Fibroblast of villous mesenchyme (primary cell): ENCODE measurements at places on chromosomes 1 and 21. TPM values are rescaled to one million over a fixed set of nuclear protein-coding genes. Genes with fewer than 3 reads are reported as not detected.
A peak's percentile ranks its signal among the peaks of the same experiment; 100 is the strongest.

The C1orf216 gene
- total RNA-seq = 14.5 and 19.9 TPM in 2 replicates

The KIF14 gene
- total RNA-seq = 6.4 and 14.2 TPM in 2 replicates

The DEPDC1 gene
- 12.6 and 30.2 TPM in 2 replicates for total RNA-seq

The LCE1B gene
- not detected in 2 replicates for total RNA-seq

The MACF1 gene
- 409 and 554 TPM in 2 replicates for total RNA-seq

The CFHR1 gene
- total RNA-seq = 0.86 TPM in 1 of 2 replicates, not detected in the other

The PKN2 gene
- total RNA-seq = 41.2 and 56.1 TPM in 2 replicates

The SLC22A15 gene
- 7.8 and 9.3 TPM in 2 replicates for total RNA-seq

The KCNQ4 gene
- under 0.01 TPM in 2 replicates for total RNA-seq

The OR2T2 gene
- total RNA-seq = not detected in 2 replicates

The SPRR1A gene
- not detected in 2 replicates for total RNA-seq

DNA sequence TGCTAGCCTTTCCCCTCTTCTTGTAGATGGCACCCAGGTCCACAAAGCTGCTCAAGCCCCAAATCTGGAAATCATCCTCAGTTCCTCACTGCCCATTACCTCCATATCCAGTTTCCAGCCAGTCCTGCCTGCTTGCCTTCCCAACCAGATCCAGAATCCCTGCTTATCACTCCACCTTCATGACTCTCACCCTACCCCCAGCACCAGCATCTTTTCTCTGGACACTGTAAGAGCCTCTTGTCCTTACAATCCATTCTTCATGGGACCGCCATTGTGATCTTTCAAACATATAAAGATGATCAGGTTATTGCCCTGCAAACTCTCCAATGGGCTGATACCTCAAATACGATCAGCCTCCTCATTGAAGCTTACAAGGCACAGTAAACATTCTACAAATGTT lies 23.5 kb upstream of the NPL start:
- DNase-seq = no peak

DNA sequence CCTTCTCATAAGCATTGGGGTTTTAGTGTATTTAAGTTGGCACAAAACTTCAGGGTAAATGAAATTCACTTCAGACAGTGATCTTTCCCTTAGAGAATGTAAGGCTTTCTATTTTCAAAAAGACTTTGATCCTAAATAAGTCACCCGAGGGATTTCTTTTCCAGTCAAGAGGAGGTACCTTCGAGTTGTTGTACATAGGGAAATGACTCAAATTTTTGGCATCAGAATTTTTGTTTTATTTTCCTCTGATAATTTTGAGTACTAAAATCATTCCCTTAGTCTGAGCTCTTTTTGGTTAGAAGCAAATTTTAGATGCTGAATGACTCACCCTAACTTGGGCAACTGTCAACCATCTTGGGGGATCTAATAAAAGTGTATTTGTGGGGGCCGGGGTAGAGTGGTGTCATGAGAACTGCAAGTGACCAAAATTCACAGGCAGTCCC lies 193.9 kb downstream of the DHRS3 start:
- peak; percentile 56 for DNase-seq

GRCh38 chr1:72282271-72283021 lies at the start of gene NEGR1:
NEGR1 (minus strand) TSS chr1:72282539.
- peak; percentile 93 for DNase-seq

DNA sequence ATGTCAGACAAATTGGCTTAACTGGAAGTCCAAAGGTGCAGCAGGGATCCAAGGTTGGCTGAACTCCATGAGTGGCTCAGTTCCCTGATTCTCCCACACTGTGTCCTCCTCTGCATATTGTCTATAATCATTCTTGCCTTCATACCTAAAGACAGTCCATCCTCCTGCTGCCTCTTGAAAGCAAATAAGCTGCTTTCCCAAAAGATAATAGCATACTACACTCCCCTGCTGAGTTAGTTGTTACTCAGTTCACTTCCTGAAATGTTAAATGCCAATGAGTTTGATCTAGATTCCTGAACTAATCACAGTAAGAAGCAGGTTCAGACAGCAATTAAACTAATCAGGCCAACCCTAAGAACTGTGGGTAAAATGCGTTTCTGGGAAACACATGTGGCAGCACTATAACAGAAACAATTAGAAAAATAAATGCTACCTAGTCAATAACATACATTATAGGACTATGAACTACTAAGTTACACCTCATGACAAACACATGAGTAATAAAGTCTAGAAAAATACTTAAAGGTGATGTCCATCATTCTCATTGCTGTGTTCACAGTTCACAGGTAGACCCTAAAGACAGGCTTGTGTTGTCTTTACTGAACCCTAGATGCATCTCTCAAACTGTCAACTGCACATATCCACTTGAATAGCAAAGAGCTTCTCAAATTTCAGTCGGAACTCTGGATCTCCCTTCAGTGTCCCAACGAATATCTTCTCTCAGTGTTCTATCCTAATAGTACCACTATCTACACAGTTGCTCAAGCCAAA lies 50.8 kb upstream of the BOLA1 start:
- peak; percentile 20 for DNase-seq

- DNase-seq = peak; percentile 52
Observed at GRCh38 chr1:233240371-233240770, 55.2 kb downstream of the PCNX2 start.

DNA sequence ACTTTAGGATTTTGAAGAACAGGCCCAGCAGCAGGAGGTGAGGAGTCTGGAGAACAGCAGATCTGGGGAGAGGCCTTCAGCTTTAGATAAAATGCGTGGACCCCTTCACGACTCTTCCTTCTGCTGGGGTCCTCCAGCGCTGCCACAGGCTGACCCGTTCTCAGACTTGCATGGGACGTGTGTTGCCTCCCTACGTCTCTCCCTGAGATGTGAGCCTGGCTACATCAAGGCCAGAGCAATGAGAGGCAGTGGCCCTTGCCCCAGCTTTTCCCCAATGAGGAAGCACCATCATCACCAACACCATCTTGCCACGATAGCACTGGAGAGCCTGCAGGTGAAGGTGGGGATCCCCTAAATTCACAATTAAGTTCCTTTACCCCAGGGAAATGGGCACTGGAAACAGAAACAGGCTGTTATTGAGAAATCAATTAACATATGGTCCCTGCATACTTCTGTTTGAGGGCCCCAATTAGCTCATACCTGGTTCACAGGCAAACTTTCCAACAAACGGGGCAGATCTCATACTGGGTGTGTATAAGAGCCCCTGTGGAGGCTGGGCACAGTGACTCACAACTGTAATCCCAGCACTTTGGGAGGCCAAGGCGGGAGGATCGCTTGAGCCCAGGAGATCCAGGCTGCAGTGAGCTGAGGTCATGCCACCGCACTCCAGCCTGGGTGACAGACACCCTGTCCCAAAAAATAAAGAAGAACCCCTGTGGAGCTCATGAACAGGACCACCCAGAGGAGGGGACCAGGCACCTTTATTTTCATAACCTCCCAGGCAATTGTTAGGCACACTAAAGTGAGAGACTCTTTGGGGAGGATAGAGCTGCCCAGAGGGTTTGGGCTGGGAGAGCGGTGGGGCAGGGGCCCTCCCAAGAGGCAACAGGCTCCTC lies 12.1 kb upstream of the ADAMTSL4 start:
- DNase-seq = no peak

DNA sequence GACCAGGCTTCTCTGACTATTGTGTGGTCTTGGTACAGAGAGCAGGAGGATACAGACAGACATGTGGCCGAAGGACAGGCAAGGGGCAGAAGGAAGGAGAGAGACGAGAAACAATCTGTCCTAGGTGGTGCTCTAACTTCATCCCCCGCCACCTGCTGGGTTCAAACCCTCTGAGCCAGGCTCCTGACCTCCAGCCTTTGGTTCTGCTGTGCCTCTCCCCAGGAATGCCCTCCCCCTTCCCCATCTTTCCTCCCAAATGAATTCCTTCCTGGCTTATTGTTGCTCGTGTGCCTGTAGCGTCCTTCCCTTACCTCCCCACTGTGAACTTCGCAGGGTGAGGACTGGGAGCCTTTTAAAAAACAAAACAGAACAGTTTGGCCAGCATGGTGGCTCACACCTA lies 5.4 kb downstream of the TCEA3 start:
- no peak for DNase-seq

DNA sequence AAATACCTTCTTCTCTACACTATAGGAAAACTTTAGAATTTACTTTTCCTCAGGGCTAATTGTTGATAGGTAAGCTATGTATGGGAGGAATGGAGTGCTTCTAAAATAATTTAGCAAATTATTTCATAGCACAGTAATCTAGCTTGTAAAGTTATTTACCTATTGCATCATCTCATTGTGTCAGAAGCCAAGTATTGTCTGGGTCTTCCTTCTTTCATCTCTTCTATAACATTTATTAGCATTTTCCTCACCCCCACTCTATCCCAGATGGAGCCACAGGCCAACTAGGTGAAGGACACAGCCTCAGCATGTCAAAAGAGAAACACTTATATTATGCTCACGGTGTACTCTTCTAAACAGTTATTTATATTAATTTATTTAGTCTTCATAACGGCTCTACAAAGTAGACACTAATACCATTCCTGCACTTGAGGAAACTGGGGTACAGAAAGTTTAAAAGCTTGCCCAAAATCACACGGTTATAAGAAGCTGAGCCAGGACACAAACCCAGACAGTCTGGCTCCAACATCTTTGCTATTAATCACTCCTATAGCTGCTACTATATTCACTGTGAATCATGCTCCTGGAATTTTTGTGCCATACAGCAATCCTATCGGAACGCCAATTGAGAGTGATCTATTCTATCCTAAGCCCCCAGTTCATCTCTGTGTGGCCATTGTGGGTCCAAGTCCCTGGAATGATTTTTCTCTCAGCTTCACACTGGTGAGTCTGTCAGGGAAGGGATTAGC lies 43.1 kb downstream of the OR10J5 start:
- DNase-seq = peak; percentile 2

- no peak for DNase-seq
Observed at GRCh38 chr1:227919906-227920305, 27.8 kb downstream of the WNT9A start.

- peak; percentile 34 for DNase-seq
Observed at GRCh38 chr1:2459757-2460156, 16.3 kb upstream of the PLCH2 start.

- DNase-seq = no peak
Observed at GRCh38 chr21:42171091-42172053, 47.6 kb upstream of the ABCG1 start.

- DNase-seq = no peak
Observed at GRCh38 chr1:169648187-169648586, 18.3 kb upstream of the SELP start.

- DNase-seq = no peak
Observed at GRCh38 chr1:22276396-22276748, 133.5 kb upstream of the WNT4 start.
